Gastroesophageal sphincter (tissue), 4 donors: ENCODE measurements at places on chromosomes 16 and 17.

DNA sequence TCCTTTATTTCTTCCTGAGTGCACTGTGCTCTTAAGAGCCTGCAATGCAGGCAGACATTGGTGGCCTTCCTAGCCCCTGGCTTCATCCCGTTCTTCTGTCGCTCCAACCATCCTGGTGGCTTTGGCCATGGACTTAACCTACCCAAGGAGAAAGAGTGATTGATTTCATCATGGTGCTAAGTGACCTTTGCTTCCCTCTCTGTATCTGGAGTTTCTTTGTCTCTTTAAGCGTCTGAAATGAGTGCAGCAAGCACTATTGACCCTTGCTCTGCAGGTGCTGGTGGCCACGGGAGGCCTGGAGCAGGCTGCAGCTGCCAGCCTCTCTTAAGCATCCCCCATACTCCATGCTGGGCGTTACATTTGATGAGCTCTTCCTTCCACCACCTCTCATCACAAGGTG is 60.5 kb downstream of the RAP1GAP2 start:
- ATAC-seq, result no peak

- ATAC-seq, result peak; percentile 52
Measured at GRCh38 chr17:82931699-82932517, 92.1 kb upstream of the ZNF750 start.

DNA sequence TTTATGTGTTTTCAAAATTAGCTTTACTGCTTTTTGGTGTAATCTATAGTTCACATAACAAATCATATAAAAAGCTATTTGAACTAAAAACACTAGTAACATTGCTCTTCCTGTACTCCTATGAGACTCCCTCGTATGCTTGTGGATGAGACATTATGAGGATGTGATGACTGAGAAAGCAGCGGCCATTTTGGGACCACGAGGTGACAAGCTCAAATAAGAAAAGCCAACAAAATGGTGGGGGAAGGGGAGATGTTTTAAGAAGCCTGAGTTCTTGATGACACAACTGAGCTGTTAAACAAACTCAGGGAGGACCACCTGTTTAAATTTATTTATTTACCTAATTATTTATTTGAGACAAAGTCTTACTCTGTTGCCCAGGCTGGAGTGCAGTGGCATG is 4.5 kb downstream of the CCL18 start:
- no peak for ATAC-seq

- no peak for ATAC-seq
Measured at GRCh38 chr17:71902894-71903506, 217.8 kb upstream of the SOX9 start.

DNA sequence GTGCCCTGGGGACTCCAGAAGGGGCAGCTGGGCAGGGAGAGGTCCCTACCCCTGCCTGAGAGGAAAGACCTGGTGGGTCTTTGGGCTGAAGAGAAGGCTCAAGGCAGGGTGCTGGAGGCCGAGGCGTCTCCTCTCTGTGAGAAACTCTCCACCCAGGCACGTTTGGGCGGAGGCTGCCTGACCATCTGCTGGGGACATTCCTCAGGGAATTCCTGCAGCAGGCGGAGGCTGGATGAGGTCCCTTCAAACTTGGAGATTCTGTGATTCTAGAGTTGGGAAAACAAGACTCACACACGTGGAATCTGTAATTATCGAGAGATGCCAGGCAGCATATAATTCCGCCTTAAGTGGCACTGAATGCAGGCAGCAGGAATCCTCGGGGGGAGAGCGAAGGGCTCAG is 21.1 kb upstream of the PHF12 start:
- no peak for ATAC-seq

GRCh38 chr17:57197466-57198071 is 58.8 kb upstream of the MSI2 start:
- no peak for ATAC-seq

DNA sequence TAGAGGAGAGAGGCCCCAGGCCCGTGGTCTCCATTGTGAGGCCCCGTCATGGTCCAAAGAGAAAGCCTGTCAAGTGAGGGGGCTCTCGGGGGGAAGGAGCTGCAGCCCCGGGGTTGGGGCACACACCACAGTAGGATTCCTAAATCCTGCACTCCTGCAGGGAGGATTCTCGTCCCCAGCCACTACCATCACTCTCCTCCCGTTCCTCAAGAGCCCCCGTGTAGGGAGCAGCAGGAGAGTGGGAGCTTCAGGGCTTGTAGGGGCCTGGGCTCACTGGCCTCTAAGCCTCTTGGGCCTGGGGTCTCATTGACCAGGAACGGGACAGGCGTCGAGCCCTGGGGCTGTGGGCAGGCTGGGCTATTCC is 821 bp downstream of the C16orf86 start:
- ATAC-seq, result no peak

- ATAC-seq, result peak; percentile 23
Measured at GRCh38 chr17:58317421-58318064, 11.1 kb downstream of the TSPOAP1 start.

- ATAC-seq, result no peak
Measured at GRCh38 chr16:81891736-81892364, 112.8 kb downstream of the PLCG2 start.
